Occipital lobe (tissue), 3 donors: ENCODE measurements at places on chromosomes 4 and X. TPM values are rescaled to one million over a fixed set of nuclear protein-coding genes. Genes with fewer than 3 reads are reported as not detected.

ATP2B3 gene
- 7.2 TPM for total RNA-seq

SPACA5 gene
- total RNA-seq, result not detected

CHRNA9 gene
- 0.31 TPM for total RNA-seq

DIPK2B gene
- 1.7 TPM for total RNA-seq

AFF2 gene
- 343 TPM for total RNA-seq

CLIC2 gene
- 5.1 TPM for total RNA-seq

RBM47 gene
- total RNA-seq, result 1.6 TPM

FRMPD4 gene
- 34.5 TPM for total RNA-seq

DNA sequence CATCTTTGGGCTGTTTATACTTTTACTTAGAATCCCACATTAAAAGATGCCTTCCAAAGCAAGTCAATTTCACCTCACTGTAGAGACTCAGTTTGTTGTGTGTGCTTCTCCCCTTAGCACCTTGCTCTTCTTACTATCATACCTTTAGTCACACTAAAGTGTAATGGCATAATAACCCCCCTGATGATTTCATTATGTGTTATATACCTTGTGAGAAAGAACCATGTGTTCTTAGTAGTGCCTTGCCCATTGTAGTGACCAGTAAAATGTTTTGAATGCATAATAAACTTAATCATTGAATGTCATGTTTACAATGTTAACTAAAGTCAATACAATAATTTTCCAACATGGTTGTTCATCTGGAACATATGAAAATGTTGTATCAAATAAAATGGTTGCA, 1621.9 kb downstream of the PCDH7 start:
- DNase-seq, result no peak

DNA sequence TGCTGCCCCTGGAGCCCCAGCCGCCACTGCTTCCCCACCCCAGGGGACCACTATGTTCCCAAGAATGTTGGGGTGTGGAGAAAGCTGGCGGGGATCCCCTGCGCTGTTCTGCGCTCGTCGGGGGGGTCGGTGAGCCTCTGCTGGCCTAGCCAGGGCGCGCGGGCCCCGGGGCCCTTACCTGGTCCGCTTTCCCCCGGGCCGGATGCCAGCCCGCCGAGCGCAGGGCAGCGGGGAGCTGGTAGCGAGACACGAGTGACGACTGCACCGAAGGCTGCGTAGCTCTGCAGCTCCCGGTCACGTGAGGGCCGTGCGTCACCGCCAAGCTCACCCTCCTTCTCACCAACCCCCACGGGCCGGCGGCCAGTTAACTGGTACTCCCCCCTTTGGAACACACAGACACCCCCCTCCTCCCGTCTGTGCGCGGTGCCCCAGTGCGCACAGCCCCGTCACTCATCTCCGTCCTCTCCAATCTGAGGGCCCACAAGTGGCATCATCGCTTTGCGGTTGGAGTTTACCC, at the start of gene BEX1:
Gene BEX1 (minus strand): TSS at position 254 of the 517 bp plus-strand sequence. CDS start 897 bp downstream, outside the sequence.
- peak; percentile 71 for DNase-seq

GRCh38 chrX:82627568-82627967, 880.5 kb upstream of the POU3F4 start:
- no peak for DNase-seq

DNA sequence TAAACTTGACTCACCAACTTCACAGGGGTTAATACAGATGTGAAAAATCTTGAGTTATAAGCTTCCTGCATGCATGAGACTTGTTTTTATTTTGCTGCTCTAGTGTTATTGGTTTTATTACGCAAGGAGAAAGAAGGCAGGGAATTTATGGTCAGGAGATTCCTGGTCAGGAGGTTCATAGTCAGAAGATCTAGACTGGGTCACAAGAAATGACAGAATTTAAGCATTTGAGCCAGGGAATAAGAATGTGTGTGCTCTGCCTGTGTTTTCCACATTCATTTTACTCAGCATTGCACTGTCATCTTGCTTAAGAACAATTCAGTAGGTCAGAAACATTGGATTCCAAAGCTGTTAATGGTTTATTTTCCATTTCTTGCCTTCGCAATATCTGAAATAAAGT, 2522.1 kb downstream of the ARAP2 start:
- DNase-seq, result no peak

GRCh38 chr4:95159384-95159783, 389.4 kb downstream of the UNC5C start:
- no peak for DNase-seq

DNA sequence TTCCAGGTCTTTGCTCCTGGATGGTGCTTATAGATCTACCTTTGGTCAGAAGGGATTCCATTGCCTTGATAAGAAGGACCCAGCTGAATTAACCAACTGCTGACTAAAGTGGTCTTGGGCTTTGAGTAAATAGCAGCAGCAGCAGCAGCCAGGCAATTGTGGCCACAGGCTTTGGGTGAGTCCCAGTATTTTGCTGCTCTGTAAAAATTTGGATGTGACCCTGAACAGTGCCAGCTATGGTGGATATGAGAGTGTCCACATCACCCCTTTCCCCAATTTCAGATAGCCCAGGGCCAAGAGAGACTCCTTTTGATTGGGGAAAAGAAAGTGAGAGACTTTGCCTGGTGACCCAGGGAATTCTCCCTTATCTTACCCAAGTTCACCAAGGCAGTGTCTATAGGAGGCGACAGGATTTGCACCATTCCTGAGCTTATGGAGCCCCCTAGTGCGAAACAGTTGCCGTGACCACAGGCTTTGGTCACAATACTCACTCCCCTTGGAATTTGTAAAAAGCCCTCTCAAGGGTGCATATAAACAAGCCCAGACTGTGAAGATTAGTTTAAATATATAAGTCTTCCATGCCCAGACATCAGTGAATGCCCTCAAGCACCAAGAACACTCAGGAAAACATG, 518.0 kb downstream of the TMA16 start:
- DNase-seq, result no peak

- DNase-seq, result no peak
Observed at GRCh38 chr4:152281211-152281610, 254.7 kb downstream of the FBXW7 start.

GRCh38 chr4:108303488-108304177, 134.9 kb upstream of the LEF1 start:
- DNase-seq, result no peak

DNA sequence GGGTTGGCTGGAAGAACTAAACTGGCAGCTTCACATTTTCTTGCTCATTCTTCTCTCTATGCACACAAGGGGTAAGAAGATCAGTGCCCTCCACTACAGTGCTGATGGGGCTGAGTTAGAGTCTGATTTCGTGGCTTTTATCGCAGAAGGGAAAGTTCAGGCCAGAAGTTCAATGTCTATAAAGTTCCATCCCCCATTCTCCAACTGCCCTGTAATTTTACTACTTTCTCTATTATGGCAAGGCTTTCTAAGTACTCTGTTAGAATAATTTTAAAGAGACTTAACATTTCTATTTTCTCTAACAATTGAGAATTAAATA, 293.9 kb downstream of the BMPR1B start:
- no peak for DNase-seq

DNA sequence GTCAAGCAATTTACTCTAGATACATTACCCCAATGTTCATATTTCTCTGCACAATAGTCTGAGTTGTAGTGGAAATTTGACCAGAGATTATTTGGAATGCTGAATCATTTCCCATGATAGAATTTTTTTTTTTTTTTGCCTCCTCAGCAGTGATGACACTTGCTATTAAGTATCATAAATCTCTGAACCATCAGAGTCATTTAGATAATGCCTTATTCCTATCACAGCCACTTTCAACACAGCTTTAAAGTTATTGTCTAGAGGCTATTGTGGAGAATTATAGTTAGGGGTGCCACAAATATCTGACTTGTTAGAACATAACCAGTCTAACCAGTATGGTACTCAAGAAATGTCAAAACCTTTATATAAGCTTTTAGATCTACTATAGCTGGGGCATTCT, 79.8 kb downstream of the LCORL start:
- DNase-seq, result no peak

DNA sequence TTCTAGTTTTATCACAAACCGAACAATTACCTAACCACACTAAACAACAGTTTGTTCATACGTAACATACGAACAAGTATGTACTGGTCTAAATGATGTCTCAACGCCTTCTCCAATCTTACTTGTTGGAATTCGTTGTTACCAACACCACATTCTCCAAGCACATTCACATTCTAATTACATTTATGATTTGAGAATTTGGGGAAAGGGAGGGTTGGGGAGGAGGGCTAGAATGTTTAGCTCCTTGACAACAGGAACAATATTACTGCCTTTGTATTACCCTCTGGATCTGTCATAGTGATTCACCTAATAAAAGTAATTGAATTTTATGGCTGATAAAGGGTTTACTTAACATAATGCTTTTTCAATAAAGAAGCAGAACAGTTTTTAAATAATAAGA, 24.4 kb downstream of the LCORL start:
- DNase-seq, result no peak

DNA sequence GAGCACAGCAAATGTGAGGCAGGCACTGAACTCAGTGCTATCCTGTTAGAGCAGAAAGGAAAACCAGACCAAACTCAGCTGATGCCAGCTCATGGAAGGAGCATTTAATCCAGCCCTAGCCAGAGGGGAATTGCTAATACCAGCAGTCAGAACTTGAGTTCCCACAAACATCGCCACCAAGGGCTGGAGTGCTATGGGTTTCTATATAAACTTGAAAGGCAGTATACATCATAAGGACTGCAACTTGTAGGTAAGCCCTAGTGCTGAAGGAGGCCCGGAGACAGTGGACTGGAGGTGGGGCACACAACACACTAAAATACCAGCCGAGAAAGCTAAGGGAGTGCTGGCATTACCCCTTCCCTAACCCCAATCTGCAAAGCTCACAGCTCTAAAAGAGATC, 440.2 kb downstream of the PRR32 start:
- no peak for DNase-seq

GRCh38 chr4:158208963-158209640, 1.2 kb upstream of the TMEM144 start:
- no peak for DNase-seq

DNA sequence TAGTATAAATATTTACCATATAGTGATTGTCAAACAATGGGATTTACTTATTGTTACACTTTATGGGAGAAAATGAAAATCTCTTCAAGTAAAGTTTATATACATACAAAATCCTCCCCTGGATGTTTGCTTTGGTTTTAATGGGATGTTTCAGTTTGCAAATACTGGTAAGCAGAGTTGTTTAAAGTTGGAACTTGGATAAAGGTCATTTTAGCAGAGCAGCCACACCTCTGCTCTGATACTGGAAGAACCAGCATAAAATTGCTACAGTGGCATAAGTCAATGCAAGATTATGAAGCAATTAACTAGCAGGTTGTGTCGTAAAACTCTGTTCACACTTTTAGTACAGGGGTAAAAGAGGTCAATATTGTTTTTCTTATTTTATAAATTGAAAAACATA, 101.2 kb downstream of the TRAPPC11 start:
- no peak for DNase-seq

DNA sequence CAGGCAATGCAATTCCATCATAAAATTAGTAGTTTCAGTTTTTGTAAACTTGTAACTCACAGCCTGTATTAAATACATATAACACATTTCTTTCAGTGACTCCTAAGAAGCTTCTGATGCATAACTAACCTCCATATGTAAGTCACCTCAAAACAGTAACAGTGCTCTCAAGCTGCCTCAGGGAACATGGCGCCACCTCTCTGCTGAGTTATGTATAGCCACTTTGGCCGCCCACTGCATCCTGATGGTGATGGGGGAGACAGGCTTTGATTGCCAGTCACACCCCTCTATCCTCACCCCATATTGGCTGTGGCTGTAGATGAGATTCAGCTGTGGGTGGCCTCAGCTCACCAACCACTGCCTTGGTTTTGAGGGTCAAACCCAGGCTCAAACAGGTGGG, 54.3 kb downstream of the LRBA start:
- no peak for DNase-seq

GRCh38 chrX:2654436-2655340, 36.4 kb upstream of the CD99 start:
- no peak for DNase-seq
